ENCODE measurements at places on chromosomes 5 and 9.

DNA sequence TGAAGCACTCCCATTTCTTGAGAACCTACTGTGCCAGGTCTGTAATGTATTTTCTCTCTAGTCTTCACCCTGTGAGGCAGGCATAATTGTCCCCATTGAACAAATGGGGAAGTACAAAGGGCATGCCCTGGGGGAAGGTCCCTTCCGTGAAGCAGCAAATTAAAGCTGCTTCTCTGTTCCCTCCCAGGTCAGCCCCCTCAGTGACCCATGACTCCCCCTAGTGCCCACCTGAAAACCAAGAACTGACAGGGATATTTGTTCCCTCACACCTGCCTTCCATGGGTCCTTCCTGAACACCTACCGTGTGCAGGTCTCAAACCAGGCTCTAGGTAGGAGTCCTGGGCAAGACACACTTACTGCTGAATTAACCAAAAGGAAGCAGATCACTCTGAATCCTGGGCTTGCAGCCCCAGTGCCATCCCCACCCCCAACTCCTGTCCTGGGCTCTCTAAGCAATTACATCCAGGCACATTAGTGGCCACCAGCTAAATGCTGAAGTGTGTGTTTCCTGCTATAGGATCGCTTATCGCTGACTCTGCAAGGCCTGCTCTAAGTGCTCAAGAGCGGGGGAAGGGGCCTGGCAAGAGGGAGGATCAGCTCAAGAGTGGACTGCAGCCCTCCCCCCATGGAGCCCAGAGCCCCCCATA is 254.8 kb downstream of the CDK5RAP2 start:
- no peak for DNase-seq

DNA sequence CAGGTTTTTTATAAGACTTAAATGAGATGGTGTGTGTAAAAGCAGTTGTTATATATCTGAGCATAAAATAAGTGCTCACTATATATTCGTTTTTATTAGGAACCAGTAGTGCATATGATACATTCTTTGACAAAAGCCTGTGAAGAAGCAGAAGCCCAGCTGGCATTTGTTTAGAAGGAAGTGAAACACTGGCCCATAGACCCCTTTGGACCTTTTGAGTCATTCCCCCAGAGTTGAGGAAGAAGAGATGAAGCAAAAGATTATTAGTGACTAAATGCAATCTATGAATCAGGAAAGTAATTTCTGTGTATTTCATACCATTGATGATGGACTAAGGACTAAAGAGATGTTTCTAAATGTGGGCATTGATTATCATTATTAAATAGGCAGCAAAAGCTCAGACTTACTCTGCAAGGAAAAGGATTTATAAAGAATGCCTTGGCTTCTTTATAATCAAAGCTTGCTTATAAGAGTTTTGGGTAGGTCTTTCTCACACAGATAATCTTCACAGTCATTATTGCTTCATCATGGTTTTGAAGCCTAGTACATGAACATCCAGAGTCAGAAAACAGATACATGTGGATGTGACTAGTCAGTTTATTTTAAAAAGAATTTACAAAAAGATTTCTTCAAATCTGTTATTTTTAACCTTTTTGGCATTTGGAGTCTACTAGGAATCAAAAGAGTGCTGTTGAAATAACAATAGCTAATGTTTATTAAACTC is 16.9 kb upstream of the FER start:
- no peak for DNase-seq

- no peak for DNase-seq
Measured at GRCh38 chr9:28471261-28471660, 898.0 kb upstream of the C9orf72 start.

DNA sequence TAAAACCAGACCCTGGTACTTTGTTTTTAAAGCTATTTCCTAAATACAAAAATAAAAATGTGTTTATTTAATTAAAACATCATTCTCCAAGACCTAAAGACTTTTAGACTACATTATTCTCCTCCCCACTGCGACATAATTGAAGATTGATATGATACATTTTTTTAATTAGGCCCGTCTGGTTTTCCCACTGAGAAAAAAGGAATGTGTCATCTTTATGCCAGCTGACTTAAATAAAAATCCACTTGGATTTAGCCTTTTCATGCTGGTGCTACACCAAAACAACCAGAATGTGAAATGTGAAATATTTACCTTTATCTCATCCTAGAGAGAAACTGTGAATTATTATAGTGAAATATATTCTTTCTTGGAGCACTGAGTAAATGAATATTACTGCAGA is 155.5 kb upstream of the PPP1R2B start:
- no peak for DNase-seq

GRCh38 chr5:97764700-97765099 is 581.7 kb upstream of the RIOK2 start:
- no peak for DNase-seq

DNA sequence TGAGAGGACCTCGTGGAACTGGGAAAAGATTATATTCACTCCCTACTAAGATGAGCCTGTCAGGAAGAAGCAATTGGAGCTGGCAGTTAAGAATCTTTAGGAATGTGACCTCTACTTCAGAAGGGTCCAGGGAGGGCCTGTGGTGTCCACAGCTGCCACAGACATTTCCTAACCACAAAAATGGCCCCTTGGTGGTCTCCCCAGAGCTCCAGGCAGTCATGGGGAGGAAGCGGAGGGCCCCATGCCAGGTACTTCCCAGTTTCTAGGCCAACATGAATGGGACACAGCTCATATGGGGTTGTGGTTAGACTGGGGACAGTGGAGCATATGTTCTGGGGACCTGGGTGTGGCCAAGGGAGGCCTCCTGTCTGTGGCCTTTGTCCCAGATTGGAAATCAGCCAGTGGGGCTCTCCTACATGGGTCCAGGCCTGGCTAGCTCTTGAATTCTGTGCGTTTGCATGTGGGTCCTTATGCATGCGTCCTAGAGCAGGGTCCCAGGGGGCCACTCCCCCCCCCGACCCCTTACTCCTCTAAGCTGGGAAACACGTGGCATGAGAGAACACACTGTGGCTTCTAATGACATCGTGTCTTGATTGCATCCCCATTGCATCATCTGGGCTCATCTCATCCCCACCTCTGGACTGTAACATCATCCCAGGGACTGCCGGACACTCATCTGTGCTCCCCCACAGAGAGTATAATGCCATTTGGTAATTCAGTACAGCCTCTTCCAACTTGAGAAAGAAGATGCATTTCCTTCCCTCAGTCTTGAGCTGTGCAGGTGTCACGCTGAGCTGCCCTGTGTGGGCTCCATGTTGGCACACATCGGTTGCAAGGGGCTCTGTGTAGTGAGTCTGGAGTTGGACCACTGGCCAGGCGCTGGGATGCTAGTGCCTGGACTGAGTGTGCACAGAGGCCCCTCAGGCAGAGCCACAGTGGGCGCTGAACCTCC is 31.3 kb downstream of the IRF1 start:
- DNase-seq: no peak

GRCh38 chr9:128282500-128282899 is 6.4 kb downstream of the SWI5 start:
- DNase-seq: no peak

GRCh38 chr5:142797420-142797819 is 27.2 kb downstream of the ARHGAP26 start:
- DNase-seq: no peak

DNA sequence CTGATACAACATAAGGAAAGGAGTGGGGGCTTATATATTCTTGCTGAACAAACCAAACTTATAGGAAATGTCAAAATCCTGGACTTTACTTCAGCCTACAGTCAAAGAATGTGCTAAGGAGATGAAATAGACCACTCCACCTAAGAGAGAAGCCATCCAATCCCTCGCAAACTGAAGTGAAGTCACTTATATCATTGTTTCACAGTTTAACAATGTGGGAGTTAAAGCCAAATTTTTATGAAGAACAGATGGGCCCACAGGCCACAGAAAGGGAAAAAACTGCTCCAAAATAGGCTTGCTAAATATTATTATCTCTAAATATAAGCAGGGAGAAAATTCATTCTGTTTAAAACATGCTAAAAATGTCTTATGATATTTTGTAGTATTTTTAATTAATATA is 233.3 kb downstream of the GAS1 start:
- DNase-seq: no peak

DNA sequence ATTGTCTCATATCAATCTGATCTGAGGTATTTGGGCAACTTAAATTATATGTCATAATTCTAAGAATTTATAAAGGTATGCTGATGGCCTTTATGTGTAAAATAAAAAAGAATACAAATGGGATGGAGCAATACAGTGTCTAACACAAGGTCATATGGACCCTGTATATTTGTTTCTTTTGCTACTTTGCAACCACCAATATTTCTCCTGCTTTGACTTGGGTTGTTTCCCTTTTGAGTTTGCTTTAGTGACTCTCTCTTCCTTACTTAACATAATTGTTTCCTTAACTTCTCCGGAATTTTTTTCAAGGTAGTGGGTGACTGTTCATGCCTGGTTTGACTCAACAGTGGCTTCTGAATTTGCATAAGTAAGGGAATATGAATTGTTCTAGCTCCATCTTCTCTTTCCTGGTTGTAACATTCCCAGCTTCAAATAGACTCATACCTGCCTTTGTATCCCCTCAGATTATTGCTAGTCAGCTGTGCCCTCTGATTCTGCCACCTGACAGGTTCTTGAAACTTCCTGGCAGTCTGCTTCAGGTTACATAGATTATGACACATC is 30.2 kb upstream of the ANXA1 start:
- no peak for DNase-seq

DNA sequence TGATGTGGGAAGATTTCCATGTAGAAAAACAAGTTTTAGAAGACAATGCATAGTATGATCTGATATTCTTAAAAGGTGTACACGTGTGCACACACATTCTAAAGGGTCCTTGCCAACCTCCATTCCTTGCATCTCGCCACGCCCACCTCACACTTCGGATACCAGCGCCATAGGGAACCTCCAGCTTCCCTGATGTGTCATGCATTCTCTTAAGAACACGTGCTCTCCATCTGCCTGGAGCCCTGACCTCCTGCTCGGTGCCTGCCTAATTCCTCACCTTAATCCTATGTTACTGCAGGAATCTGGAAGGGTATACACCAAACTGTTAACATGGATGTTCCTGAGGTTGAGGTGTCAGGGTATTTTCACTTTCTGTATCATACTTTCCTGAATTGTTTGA is 63.1 kb downstream of the PTCD2 start:
- no peak for DNase-seq

DNA sequence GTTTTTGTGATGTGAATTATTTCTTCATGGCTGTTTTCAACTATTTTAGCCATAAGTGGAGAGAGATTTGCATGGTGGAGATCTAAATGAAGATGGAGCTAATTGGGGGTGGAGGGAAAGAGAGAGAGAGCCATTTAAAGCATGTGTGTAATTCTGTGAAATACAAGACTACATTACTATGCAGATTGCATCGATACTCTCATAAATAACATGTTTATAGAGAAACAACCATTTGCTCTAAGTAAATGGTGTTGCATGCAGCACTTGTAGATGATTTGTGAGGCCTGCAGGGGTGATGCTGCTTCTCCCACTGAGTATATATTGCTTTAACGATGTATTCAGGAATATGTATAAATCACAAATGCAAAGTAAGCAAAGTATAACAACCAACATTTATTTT is 270.2 kb upstream of the RIOK2 start:
- no peak for DNase-seq

DNA sequence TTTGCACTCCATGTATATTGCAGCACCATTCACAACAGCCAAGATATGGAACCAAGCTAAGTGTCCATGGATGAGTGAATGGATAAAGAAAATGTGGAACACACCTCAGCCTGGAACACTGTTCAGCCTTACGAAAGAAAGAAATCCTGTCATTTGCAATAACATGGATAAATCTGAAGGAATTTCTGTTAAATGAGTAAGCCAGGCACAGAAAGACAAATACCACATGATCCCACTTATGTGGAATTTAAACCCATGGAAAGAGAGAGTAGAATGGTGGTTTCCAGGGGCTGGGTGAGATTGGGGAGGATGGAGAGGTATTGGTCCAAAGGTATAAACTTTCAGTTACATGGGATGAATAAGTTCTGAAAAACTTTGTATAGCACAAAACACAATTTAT is 228.9 kb upstream of the CD180 start:
- DNase-seq: no peak

DNA sequence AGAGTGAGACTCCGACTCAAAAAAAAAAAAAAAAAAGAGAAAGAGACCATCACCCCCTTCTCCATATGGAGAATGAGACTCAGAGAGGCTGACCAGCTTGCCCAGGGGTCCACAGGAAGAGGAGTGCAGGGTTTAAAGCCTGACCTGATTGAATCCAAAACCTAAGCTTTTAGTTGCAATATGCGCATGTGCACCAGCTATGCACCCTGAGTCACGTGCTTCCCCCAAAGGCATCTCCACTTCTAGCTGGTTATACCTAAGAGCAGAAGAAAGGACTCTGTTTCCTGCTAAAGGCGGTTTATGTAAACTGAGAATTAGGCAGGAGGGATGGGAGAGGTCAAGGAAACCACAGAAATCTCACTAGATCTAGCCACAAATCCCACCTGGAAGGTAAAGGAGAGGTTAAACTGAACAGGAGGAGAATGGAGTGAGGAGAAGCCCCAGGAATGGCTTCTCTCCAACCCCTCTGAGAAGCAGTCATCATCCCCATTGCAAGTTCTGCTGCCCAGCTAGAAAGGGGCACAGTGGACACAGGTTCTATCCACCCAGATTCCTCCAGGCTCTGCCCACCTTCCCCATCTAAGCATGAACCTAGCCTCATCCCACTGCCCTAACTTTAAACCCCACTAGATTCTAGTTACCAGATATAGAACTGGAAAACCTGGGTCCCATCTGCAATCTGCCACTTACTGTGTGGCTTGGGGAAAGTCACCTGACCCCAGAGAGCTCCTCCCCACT is 171.3 kb downstream of the ACTL7B start:
- no peak for DNase-seq

DNA sequence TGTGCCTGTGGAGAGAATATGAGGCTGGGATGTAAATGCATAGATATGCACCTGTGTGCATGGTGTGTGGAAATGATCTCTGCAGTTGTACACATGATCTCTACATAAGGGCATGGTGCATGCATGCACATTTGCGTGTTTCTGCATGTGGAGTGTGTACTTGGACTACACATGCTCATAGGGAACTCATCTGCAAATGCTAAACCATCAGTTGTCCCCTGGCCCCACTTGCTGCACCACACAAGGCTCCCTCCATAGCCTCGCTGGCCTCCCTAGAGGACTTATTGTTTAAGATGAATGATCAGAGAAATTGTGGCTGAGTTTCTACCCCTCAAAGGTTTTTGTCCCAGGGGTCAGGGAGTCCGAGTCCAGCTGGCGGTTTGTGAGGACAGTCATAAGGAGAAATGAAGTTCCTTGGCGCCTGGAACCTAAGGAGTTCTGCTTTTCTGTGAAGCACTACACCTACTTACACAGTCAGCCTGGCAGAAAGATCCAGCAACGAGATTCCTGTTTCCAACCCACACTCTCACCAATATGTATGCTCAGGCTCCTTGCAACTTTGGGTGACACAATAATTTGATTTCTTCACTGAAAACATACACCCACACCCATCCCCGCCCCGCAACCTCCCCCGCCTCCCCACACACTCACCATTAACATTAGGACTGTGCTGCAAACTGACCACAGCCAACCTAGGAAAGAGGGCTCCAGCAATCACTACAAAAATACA is 79.9 kb upstream of the CPEB4 start:
- DNase-seq: no peak

GRCh38 chr5:154118893-154119336 is 71.6 kb upstream of the GALNT10 start:
- no peak for DNase-seq

All from activated CD4-positive, alpha-beta T cell treated with anti-CD3 and anti-CD28 coated beads for 24 hours (primary cell).